Activated CD4-positive, alpha-beta T cell treated with anti-CD3 and anti-CD28 coated beads, Interleukin-10, Interleukin-2, amounts not matched to agents 100 ng/mL and 50 ng/mL, durations not matched to agents 16 hours and 8 hours (primary cell): ENCODE measurements at places on chromosomes 16 and 17.

- no peak for DNase-seq
These were observed 45.1 kb upstream of the NDRG4 start for GRCh38 chr16:58454856-58455255.

- DNase-seq, result no peak
These were observed 473.9 kb downstream of the HS3ST3B1 start for GRCh38 chr17:14774774-14775173.

DNA sequence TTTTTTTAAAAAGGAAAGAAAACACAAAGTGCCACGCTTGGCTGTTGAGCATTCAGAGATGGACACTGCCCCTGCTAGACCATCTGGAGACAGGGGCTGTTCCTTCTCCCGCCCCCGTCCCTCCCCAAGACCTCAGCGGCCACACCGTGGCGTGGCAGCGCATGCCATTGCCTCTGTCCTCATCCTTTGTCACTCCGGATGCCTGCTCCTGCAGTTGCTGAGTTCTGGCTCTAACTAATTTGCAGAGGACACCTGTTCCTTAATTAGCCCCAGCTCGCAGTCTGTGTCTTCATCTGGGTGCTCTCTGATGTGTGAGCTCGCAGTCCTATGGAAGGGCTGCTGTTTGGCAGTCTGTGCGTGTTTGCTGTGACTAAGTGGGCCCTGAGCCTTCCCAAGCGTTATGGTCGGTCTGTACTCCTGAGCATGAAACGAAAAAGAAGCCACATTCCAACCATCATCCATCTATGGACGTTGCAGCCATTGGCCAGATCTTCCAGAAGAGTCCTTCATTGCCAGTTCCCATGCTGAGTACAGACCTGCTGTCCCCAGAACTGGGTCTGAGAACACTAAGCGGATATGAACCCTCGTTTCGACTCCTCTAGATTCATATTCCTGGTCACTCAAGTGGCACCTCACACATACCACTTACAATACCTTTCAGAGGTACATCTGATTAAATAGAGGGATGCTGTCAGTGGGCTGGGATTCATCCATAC lies 40.9 kb upstream of the NAT9 start:
- no peak for DNase-seq

DNA sequence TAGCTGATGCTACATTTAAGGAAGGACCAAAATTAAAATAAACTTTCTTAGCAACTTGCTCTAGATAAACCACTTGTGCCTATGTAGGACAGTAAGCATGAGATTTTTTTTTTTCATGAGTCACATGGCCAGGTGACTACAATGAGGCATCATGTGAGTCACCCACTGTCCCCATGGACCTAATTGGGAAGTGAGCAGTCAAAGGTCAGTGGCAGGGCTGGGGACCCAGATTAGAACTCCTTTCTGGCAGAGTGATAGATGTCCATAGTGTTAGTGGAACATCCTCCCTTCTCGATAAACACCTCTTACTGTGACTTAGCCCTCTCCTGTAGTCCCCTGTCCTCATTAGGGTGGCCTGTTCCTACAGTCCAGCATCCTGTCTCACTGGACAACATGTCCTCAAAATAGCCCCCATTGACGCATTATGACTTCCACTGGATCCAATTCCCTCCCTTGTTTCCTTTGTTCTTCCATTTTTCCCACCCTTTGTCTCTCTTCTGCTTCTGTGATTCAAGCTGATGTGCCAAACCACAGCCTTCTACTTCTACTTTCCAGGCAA lies 12.4 kb downstream of the ITGB3 start:
- DNase-seq, result no peak

DNA sequence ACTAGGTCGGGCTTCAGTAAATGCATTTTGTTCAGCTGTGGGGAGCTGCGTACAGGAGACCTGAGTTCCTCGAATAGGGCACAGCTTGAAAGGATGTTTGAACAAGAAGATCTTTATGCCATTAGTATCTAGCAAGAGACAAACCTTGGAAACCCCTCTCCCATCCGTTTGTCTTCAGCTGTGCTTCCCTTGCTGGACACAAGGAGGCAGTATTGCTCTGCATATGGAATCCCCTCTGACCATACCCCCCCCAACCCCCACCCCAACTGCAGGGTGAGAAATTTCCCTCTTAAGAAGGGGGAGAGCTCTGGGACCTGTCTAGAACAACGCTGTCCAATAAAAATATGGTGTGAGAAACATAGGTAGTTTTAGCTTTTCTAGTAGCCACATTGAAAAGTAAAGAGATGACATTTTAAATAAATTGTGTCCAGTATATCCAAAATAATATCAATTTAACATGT lies 1.6 kb downstream of the MRM1 start:
- DNase-seq, result peak; percentile 84

- DNase-seq, result no peak
These were observed 612.5 kb downstream of the KCNJ18 start for GRCh38 chr17:22304667-22305303.

DNA sequence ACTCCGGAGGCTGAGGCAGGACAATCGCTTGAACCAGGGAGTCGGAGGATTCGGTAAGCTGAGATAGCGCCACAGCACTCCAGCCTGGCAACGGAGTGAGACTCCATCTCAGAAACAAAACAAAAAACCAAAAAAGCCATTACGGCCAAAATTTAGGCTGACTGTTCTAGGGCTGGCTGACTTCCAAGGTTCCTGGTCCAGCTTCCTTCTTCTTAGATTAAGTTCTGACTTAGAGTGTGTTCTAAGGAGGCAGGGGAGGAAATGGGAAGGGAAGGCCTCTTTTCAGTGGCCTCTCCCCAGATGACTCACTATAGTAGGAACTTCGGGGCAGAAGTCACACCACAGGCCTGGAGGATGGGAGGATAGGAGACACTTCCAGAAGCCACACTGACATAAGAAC lies 27.7 kb upstream of the CLEC18B start:
- no peak for DNase-seq
